Left lobe of liver (tissue), 2 donors: ENCODE measurements at places on chromosomes 2 and 18.

- DNase-seq = no peak
Observed at GRCh38 chr2:1183300-1183699, 230.0 kb upstream of the TPO start.

GRCh38 chr2:106098664-106099063 is 95.4 kb downstream of the UXS1 start:
- no peak for DNase-seq

GRCh38 chr2:109284826-109285225 is 155.8 kb downstream of the SH3RF3 start:
- DNase-seq = no peak

GRCh38 chr2:3148716-3149115 is 228.9 kb downstream of the EIPR1 start:
- DNase-seq = no peak

- DNase-seq = no peak
Observed at GRCh38 chr2:24797644-24798043, 4.4 kb downstream of the CENPO start.

- peak; percentile 15 for DNase-seq
Observed at GRCh38 chr2:42504364-42505230, 10.8 kb upstream of the KCNG3 start.

- DNase-seq = peak; percentile 82
Observed at GRCh38 chr2:104872866-104873688, 19.2 kb downstream of the POU3F3 start.

DNA sequence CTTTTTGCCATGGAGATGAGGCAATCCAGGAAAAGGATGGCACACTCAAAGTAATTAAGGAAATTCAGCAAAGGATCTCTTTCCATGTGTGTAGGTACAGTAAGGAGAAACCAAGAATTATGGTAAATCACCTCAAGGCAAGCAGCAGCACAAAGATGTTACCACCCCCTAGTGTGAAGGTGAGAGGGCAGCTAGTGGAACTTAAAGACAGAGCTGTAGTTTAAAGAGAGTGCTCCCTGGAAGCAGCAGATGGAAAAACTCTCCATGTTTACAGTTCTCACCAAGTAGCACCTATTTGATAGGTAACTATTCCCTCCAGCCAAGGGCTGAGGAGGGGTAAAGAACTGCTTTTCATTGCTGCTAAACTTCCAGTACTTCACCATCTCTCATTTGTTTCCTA is 860.4 kb upstream of the CRIM1 start:
- DNase-seq = no peak

- no peak for DNase-seq
Observed at GRCh38 chr2:27870724-27871123, 19.5 kb downstream of the RBKS start.

GRCh38 chr2:112665113-112665780 is 19.5 kb downstream of the SLC20A1 start:
- no peak for DNase-seq

GRCh38 chr2:44131177-44131576 is 37.5 kb upstream of the PPM1B start:
- DNase-seq = no peak

- DNase-seq = no peak
Observed at GRCh38 chr2:18597618-18598017, 8.2 kb upstream of the NT5C1B start.

DNA sequence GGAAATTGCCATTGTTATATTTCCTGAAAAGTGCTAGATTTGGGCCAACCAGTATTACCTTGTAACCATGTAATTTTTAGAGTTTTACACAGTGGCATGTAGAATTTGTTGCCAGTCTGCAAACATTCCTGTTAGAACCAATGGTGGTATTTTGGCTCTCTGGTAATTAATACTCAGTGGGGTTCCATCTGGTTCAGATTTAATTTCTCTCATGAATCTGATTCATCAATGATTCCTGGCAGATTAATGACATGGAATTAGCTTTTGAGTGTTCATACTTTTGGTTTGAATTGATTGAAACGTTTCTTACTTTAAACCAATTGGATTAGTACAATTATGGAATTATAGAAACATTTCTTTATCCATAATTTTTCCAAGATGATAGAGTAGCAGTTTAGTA is 93.2 kb downstream of the MC4R start:
- DNase-seq = no peak

DNA sequence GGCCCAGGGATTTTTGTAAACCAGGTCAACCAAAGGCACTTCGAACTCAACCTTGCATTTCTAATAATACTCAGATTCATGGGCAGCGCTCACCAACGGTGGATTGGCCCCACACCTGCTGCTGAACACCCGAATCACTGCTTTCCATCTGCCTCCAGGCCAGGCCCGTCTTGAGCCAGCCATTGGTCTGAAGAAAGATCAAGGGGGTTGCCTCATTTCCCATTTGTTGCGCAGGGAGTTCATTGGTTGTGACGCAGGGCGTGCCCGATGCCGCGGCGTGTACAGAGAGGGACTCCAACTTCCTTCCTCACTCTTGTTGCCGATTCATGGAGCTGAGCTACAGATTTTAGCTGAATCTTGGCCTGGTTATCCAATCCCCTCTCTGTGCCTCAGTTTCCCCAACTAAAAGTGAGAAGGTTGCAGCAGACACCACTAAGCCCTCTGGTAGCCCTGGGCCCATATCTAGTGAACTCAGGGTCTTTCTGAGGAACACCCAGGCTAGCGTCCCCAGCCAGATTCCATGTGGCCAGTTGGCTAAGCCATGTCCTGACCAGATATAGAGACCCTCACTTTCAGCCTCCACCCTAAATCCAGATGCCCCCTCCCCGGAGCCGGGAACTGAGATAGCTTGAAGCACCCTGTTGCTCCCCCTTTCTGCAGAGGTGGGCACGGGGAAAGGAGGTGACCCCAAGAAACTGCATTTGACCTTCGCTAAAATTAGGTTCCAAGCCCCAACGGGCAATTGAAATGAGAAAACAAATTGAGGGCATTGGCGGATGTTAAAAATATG is 60.9 kb upstream of the HPCAL1 start:
- DNase-seq = no peak

GRCh38 chr2:939936-940601 is 10.6 kb upstream of the SNTG2 start:
- no peak for DNase-seq

GRCh38 chr2:167177196-167177595 is 288.9 kb downstream of the XIRP2 start:
- no peak for DNase-seq

DNA sequence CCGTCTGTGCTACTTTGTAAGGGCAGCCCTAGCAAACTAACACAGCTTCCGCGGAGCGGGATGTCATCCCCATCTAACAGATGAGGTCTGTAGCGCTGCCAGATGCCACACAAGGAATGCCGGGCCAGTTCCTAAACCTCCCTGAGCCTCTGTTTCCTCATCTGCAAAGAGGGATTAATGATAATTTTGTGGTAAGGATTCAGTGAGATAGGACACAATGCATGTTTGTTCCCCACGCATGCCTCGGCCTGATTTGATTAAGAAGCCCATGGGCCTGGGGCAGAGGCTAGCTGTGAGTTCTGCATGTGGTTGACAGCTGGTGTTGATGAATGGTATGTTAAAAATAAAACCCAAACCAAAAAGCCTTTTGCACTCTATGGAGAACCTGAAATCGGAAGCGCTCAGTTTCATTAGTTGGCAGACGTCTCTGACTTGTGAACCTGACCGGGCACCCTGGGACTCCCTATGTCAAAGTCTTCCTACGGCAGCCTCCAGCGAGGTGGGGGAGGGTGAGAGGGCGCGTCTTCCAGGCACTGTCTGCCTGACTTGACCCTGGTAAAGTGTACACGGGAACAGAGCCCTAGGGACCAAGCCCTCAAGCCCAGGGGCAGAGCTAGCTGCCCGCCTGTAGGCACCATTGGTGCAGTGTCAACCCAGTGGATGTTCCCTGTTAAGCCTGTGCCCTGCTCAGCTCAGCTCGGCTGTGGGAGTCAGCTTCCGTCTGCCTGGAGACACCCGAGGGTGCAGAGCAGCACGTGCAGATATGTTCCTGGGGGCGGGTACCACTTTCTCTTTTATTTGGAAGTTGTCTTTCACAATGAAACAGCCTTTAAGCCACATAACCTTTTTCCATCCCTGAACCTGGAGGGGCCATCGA is 14.8 kb upstream of the INHBB start:
- no peak for DNase-seq

GRCh38 chr18:74529811-74530583 is 4.3 kb upstream of the CNDP1 start:
- peak; percentile 40 for DNase-seq

DNA sequence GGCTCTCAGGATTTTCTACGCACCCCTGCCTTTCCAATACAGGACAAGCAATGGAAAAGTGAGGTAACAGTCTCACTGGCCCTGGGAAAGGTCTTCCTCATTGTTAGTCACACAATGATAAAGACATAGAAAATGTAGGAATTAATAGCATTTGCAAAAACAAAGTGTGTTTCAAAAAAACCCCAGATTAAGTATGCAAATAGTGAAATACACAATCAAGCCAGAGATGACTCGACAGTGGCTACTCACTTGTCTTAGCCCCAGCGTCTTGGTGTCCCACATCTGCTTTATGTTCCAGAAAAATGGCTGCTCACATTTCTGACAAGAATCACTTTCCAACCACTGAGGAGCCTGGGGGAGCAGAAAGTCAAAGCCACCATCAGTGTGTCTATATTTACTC is 47.0 kb upstream of the AP1S3 start:
- no peak for DNase-seq

- peak; percentile 93 for DNase-seq
Observed at GRCh38 chr18:58407649-58408407, 221.1 kb downstream of the ALPK2 start.

DNA sequence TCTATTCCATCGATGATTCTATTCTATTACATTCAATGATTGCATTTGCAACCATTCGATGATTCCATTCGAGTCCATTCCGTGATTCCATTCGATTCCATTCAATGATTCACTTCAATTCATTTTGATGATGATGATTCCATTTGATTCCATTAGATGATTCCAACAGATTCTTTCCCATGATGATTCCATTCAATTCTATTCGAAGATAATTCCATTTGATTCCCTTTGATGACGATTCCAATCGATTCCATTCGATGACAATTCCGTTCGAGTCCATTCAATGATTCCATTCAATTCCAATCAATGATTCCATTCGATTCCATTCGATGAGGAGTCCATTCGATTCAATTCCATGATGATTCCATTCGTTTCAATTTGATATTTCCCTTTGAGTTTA is 1088.8 kb downstream of the RPIA start:
- no peak for DNase-seq

- DNase-seq = no peak
Observed at GRCh38 chr18:28366676-28367075, 189.7 kb upstream of the CDH2 start.

DNA sequence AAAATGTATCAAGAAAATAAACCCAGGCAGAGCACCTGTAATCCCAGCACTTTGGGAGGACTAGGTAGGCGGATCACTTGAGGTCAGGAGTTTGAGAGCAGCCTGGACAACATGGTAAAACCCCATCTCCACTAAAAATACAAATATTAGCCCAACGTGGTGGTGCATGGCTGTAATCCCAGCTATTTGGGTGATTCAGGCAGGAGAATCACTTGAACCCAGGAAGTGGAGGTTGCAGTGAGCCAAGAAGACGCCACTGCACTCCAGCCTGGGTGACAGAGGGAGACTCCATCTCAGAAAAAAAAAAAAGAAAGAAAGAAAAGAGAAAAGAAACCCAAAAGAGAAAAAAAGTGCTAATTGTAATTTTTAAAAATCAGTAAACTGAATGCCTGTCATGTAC is 41.4 kb downstream of the DDX18 start:
- DNase-seq = no peak

DNA sequence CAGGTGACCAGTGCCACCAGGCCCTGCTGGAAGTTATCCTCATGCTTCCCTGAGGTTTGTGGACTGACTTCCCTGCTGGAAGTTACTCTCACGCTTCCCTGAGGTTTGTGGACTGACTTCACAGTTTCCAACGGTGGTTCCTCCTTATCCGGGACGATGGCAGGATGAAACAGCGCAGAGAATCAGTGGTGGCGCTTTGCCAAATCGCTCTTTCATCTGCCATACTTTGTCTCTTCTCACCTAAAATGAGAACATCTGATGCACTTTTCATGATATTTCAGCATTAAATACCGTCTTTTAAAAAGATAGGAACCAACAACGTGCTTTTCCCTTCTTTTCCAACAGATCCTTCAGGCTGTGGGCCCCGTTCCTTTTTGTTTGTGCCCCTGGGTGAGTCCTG is 183.3 kb downstream of the LDLRAD4 start:
- no peak for DNase-seq

DNA sequence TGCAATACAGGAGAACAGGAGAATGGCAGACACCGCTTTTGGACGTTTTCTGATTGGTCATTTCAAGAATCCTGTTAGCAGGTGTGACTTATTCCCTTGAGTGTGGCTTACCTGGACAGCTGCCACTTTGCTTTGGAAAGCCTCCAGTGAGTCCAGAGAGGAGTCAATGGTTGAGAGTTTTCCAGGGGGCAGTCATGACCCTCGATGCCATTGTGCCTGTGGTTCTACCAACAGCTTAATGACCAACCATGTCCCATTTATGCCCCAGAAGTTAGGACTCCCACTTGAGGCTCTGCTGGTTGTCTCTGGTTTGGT is 12.4 kb downstream of the IGFBP2 start:
- peak; percentile 57 for DNase-seq

DNA sequence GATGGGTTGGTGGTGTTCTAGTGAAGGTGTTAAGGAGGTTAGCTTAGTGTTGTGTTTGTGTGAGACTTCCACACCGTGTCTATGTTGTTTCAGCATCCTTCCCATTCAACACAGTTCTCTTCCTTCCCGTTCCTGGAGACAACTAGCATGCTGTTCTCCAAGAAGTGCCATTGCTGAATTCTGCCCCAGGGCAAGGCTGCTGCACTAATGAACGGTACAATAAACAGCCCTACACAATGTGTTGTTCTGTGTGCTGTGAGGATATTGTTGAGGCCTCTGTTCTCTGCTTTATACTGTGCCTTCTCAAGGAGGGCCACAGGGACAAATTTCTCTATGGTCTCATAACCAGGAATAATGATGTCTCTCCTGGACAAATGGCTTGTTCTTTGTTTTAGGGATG is 39.8 kb upstream of the ZEB2 start:
- no peak for DNase-seq

DNA sequence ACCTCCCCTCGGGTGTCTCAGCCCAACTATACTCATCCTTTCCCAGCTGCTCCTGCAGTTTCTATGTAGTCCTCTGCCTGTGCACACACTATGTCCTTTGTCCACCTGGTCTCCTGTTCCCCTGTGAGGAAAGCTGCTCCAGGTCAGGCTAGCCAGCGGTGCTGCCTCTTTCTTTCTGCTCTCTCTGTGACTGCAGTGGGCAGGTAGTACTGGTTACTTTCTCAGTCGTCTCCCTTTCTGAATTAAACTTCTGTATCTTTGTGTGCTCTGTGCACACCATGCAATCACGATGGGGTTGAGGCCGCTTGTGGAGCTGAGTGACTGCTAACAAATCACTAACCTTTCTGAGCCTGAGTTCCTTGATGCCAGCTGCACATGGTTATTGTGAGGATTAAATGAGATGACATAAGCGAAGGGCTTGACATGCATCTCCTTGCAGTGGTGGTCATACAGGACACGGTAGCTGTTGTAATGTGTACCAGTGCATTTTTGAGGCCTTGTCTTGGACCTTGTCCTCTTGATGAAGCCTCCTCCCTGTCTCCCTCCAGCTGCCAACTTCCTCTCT is 3.5 kb downstream of the FARP2 start:
- DNase-seq = no peak

GRCh38 chr2:33891616-33892015 is 292.5 kb upstream of the FAM98A start:
- DNase-seq = no peak

- DNase-seq = no peak
Observed at GRCh38 chr2:135225781-135226180, 173.7 kb downstream of the RAB3GAP1 start.

GRCh38 chr2:46545015-46545839 is 65.9 kb downstream of the TMEM247 start:
- no peak for DNase-seq

GRCh38 chr2:43251171-43251731 is 24.8 kb upstream of the ZFP36L2 start:
- no peak for DNase-seq
